ENCODE measurements at places on chromosomes 6 and 20. TPM values are rescaled to one million over a fixed set of nuclear protein-coding genes. Genes with fewer than 3 reads are reported as not detected.
A peak's percentile ranks its signal among the peaks of the same experiment; 100 is the strongest.

The PACSIN1 gene
- 0.34 TPM for total RNA-seq

The ZNF334 gene
- total RNA-seq = 2.2 TPM

The SIRPB1 gene
- 0.37 TPM for total RNA-seq

The TCP11 gene
- total RNA-seq = not detected

The ANGPT4 gene
- not detected for total RNA-seq

The RNGTT gene
- 10.1 TPM for total RNA-seq

The C6orf52 gene
- 1.8 TPM for total RNA-seq

The BFSP1 gene
- 0.34 TPM for total RNA-seq

The CCN6 gene
- not detected for total RNA-seq

The PTPN1 gene
- 31.3 TPM for total RNA-seq

DNA sequence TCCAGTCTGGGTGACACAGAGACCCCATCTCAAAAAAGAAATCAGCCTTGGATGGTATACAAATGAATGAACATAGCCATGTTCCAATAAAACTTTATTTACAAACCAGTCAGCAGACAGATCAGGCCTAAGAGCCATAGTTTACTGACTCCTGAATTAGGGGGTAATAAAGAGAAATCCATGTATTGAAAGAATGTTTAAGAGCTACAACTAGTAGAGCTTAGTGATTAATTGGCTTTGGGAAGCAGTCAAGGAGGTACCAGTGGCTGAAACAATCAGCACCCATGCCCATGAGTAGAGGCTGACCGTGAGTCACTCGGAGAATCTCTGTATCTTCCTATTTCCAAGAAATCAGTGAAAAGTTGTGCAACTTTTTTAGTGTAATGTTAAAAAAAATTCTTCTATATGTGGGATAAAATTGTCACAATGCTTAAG lies 223.6 kb upstream of the RREB1 start:
- no peak for DNase-seq

DNA sequence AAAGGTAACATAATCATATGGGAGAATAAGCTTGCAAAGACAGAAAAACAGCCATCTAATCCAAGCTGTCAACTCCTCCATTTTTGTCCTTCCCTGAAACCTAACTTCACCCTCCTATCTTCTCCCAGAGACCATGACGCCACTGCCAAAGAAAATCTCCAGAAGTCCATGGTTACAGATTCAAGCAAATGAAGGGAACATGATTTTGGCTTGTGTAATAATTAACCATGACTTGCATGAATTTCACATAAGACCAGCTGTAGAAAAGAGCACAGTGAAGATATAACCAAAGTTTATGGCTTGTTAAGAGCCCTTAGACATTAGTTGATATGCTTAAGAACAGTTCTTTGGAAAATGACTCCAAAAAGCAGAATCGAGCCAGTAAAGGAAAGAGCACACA lies 342.1 kb upstream of the NRSN1 start:
- DNase-seq = no peak

GRCh38 chr6:24231438-24231977 lies 105.5 kb downstream of the NRSN1 start:
- no peak for DNase-seq

- DNase-seq = peak; percentile 35
Observed at GRCh38 chr20:1434571-1435336, 31.9 kb downstream of the NSFL1C start.

DNA sequence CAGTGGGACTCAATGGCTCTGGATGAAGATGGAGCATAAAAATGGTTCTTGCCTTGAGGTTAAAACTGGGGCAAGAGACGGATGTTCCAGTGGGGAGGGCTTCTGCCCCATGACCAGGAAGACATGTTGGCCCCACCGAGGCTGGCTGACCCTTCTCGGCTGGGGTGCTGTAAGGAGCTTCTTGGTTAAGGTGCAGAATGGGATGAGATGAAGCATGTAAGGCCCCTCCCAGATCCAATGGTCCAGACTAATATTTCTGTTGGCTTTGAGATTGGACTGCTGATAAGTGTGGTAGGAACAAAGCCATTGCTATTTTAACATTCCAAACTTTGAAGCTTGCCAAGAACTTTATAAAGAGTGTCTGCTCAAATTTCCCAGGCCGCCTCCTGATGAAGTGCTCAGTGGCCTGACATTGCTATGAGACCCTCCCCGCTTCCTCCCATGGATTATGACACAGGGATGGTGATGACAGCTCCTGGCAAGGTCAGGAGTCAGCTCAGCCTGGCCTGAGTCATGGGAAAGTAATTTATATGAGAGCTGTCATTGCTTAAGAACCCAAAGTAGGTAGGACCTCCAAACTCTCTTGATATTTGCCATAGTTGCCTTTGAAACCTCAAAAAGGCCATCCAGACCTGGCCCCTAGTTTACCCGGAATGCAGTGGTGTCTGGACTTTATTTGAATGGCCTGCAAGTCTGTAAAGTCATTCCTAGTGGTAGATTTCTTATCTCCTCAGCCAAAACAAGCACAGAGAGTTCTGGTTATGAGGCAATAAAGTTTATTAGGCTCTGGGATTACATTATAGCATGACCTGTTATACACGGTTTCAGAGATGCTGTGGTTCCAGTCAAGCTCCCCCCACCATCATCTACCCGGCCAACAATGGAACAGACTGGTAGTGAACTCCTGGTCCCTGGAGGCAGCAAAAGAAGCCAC lies 55.2 kb downstream of the TGM2 start:
- no peak for DNase-seq

DNA sequence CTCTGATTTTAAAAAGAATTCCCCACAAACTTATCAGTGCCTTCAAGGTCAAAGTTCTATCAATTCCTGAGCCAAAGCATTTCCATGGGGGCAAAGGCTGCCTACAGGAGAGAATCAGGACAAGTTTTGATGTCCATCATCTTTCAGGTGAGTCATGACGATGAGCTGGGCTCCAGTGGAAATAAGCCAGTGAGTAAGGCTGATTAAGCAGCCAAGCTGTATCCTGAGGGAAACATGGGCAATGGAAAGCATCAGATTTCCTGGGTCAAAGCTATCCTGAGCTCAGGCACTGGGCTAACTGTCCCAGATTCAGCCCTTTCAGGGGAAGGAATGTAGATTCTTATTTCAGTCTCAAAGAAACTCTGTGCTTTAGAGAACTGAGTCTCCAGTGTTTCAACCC lies 377.4 kb downstream of the CD109 start:
- no peak for DNase-seq

GRCh38 chr6:149974825-149975224 lies 11.1 kb downstream of the ULBP1 start:
- no peak for DNase-seq

DNA sequence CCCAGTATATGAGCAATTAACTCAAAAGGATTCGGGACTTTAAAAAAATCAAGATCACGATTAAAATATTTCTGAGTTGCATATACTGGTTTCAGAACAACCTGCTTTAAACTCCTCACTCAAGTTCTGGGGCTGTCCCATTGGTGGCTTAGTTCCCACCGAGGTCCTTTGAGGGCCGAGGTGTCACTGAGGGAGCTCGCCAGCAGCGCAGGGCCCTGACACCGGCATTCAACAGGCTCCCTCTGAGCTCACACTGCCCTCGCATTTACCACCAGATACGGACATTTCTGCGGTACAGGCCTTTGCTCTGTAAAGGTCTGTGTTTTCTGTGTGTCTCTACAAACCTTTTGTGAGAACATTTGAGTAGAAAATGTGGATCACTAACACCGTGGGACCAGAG lies 24.4 kb upstream of the BNIP5 start:
- DNase-seq = no peak

DNA sequence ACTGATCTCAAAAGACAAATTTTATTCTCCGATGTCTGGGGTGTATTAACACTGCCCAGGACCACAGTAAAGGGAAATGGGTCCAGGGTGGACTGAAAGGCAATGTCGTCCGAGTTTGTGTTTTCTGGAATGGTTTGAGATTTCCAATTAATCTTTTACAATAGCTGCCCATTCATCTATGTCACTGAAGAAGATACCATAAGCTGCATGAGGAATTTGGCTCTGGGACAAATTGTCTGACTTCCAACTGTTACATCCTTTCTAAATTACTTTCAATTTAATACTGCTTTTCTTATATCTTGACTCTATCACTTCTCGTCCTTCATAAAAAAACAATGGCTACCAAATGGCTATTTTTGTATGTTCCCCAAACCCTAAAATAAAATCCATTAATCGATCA lies 130.7 kb upstream of the KCNK16 start:
- no peak for DNase-seq

- DNase-seq = no peak
Observed at GRCh38 chr6:84763886-84764331, 489 bp downstream of the TBX18 start.

DNA sequence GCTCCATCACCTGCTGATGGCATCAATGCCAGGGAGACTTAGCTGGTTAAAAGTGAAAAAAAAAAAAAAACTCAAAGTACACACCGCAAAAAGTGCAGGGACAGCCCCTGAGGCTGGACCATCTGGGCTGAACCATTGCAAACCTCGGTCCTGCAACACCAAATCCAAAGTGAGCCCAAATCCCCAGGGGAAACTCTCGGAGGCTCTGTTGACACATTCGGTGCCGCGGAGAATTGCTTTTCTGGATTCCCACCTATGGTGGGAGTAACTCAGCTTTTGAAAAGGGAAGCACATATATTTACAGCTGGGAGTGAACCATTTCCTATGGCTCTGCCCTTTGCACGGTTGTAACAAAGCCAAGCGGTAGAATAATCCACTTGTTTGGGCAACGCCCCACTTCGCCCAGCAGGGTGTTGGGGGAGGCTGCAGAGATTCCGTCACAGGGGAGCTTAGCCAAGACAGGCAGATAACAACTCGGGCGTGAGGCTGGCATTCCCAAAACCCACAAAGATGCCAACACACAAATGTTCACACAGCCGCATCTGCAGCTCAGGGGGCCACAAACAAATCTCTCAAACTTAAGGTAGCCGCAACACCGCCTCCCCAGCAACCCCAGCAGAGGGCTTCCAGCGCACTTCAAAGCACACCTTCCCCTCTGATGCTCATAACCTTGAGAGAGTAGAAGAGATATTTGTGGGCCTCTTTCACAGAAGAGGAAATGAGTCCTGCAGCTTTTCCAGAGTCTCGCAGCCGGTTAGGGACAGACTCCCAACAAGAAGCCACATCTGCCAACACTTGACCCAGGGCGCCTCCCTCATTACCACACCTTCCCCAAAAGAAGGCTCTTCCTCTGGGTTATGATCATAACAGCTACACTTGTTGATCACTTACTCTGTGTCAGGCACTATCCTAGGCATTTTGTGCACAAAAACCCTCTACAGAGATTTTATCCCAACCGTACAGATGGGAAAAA lies 11.4 kb downstream of the ZC3H12D start:
- DNase-seq = peak; percentile 85

- no peak for DNase-seq
Observed at GRCh38 chr6:61649845-61650244, 636.2 kb downstream of the KHDRBS2 start.

DNA sequence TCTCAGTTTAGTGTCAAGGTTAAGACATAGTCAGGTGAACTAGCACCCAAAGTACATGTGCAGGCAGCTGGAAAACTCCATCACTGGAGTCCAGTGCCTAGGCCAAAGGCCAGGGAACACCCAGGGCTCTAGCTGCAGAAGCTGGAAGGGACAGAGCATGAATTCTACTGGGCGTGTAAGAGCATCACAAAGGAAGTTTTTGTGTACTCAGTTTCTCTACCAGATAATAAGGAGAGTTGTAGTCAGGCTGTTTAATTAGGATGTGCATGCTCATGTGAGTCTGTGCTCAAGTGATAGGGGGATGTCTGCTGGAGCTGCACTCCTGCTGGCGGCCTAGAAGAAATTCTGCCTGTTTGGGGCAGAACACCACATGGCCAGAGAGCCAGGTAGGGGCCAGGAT lies 8.1 kb downstream of the L3MBTL1 start:
- DNase-seq = no peak

DNA sequence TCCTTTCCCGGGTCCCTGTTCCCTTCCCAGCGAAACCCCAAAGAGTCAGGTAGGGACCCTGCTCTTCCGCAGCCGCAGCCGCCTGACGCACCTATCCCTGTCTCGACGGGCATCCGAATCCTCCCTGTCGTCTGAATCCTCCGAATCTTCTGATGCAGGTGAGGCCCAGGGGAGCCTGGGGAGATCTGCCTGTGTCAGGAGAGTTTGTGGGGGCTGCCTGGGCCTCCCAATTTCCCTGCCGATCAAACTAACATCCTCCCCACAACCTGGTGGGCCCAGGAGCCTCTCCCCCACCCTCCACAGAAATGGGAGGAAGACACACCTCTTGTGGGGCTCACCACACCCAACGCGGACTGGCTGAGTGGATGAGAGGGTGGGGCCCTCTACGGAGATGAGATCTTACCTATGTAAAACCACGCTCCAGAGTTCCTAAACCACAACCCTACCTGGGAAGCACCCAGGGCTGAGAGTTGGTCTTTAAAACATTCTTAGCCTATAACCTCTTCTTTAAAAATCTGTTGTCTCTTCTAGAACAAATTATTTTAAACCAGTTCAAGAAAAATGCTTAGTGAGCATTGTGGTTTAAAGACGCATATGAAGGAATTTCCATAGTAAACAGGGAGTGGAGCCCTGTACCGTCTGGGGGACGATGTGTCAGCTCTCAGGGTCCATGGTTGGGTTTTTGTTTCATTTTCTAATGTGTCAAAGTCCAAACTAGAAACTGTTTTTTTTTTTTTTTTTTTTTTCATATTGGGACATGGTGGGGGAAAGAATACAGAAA lies 1.7 kb downstream of the CDC25B start:
- DNase-seq = peak; percentile 76

Data from left colon (tissue), 2 donors.